ENCODE measurements at places on chromosomes 6 and 20.
A peak's percentile ranks its signal among the peaks of the same experiment; 100 is the strongest.

DNA sequence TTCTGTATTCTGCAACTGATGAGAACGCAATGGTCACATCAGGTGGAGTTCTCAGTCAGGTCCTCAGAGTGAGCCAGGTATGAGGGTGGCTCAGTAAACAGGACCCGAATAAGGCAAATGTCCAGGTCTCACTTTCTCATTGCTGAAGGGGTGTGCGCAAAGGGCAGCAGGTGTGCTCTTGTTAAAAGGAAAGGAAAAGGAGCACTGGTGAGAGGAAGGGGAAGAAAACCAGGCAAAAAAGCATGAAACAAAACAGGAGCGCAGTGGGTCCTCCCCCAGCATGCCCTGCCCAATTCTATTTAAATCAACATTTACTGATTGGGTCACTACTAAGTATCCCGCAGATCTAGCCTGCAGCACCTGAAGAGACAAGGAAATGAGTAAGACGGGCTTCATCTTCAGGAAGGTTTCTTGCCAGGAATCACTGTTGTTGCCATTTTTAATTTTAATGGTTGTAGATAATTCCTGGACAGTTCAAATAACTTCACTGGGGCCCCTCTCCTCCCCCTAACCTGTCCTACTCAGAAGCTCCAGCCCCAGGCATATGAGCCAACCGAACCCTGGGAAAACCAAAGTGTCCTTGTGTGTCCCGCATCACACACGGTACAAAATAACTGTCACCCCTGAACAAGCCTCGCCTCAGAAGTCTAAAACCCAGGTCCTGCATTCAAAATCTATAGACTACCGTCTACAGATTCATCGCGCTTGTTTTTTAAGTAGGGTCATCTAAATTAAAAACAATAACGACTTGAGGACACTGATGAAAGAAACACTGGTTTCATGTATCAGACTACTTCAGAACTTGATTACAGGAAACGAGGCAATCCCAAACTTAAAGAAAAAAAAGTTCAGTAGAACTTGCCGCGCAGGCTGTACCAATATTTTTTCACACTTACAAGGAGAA, 980 bp downstream of the MBOAT1 start:
- no peak for DNase-seq

- DNase-seq = no peak
These were observed 198.2 kb downstream of the WDR27 start for GRCh38 chr6:169503422-169504152.

- no peak for DNase-seq
These were observed 39.0 kb downstream of the SLC23A2 start for GRCh38 chr20:4962241-4962855.

DNA sequence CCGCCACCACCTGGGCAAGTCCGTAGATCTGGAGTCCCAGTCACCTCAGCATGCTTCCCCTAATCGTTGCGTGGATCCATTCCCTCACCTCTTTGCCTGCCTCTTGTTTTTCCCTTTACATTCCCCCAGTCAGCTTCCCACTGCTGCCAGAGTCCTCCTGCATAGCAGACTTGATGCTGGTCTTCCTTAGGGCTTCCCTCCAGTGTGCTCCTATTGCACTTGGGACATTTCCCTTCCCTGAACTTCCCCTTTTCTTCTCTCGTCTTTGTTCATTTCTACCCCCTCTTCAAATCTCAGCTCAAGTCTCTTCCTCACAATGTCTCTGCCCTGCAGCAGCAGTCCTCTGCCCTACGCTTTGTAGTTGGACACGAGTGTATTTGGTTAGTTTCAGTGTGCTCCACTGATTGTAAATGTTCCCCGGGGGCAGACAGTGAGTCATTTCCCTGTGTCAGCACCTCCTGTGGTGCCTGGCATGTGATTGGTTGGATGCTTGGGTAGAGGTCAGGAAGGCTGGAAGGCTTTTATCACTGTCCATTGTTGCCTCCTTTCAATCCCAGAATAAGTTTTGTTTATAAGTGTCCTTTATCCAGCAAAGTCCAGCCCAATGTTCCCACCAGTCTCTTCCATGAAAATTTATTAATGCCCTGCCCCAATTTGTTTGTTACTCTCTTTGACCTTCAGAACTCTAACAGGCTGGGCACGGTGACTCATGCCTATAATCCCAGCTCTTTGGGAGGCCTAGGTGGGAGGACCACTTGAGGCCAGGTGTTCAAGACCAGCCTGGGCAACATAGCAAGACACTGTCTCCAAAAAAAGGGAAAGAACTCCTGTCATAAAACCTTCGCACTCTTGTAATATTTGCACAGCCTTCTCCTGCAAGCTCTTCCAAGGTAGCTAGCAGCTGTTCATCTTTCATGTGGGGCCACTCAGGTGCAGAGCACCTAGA, 38.3 kb downstream of the FAM120B start:
- DNase-seq = no peak

GRCh38 chr6:37050045-37050853, 44.8 kb downstream of the FGD2 start:
- DNase-seq = peak; percentile 94

DNA sequence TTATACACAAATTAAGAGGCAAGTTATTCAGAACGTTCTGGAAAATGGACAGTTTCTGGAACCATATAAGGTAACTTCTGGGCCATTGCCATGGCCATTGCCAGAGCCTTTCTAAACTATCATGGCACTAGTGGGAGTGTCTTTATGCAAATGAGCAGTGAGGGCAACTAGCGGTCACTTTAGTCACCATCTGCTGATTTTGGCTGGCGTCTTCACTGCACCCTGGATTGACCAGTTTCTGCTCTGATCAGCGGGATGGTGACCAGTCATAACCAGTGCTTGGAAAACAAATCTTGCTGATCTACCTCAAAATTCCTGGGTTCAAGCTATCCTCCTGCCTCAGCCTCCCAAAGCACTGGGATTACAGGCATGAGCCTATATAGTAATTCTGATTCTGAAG, 7.3 kb upstream of the SNTA1 start:
- DNase-seq = no peak

- DNase-seq = no peak
These were observed 441.0 kb downstream of the KIF16B start for GRCh38 chr20:16132036-16132798.

DNA sequence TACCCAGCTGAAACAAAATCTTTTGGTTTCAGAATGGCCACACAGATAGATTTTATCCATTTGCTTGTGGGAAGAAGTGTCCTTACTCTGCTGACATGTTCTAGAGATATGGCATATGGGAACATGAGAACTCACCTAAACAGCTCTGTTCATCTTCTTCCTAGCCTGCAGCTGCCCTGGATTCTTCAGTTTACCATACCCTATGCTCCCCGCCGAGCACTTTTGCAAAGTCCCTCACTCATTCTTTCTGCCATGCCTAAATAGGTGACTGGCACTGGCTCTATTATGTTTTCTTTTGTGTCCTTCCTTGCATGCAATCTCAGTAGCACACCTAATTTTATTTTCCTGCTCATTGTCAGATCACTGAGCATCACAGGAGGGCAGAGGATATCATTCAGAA, 293.7 kb upstream of the RSPO3 start:
- no peak for DNase-seq

- DNase-seq = no peak
These were observed 474.1 kb upstream of the BTBD3 start for GRCh38 chr20:11443382-11444119.

GRCh38 chr6:16130437-16130891, 1.6 kb downstream of the MYLIP start:
- no peak for DNase-seq

DNA sequence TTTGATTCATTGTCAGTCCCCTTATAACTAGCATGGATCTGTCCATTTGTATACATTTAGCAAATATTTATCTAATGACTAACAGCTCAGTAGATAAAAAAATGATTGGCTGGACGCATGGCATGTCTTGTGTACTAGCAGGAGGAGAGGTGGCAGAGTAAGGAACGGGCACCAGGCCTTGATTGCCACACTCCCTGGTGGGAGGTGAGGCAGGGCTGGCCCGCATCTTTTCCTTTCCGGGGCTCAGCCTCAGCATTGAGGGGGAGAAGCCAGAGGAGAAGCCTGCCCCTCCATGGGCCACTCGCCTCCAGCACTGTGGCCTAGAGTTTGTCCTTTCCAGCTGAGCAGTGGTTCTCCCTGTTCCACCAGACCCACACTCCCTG, 84.9 kb upstream of the TMEM181 start:
- DNase-seq = no peak

DNA sequence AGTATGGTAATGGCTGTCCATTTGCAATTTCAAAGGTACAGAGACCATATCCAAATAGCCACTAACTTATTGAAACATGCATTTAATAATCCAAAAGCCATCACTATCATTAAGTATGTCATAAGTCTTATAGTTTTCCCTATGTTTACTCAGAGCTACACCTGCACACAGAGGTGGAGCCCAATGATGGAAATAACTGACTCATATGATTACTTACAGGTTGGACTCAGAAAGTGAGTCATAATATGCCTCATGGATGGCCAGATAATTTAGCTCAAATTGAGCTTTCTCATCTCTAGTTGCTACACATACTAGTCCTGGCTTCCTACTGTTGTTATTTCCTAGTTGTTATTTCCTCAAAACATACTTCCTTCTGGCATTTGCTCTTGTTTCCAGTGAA, 104.4 kb upstream of the KHDRBS2 start:
- no peak for DNase-seq

DNA sequence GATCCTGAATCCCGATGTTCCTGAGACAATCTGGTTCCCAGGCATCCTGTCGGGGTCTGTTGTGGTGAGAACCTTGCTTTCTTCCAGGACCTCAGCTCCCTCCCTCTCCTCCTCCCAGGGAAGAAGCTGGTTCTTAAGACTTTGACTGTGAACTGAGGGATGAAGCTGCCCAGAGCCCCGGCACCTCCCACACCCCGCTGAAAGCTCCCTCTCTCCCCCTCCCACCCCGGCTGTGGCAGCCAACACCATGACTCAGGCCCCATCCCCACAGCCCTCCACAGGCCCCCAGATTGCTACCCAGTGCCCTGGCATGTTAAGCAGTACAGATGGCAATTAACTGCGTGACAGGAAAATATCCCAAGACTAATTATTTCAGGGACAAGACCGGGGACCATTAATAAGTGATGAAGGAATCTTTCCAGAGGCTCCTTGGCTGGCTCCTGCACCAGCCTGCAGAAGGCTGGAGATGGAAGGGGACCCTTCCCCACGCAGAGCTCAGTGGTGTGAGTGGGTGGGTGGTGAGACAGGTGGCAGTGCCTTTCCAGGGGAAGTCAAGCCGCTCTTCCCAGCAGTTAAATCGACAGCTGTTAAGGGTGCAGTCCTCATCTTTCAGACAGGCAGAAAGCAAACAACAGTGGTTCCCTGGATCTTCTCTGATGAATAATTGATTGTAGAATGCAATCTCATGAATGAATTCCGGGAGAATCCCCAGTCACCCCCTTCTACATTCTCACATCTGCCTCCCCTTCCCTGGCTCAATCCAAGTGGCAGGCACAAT, 237.9 kb downstream of the LRFN2 start:
- DNase-seq = no peak

GRCh38 chr6:156780102-156780641, 3.0 kb downstream of the ARID1B start:
- no peak for DNase-seq

GRCh38 chr6:38080360-38080759, 260.8 kb downstream of the ZFAND3 start:
- no peak for DNase-seq

GRCh38 chr20:32387252-32387651, 29.1 kb downstream of the ASXL1 start:
- no peak for DNase-seq

- DNase-seq = no peak
These were observed 119.5 kb downstream of the CDC5L start for GRCh38 chr6:44507014-44507413.

DNA sequence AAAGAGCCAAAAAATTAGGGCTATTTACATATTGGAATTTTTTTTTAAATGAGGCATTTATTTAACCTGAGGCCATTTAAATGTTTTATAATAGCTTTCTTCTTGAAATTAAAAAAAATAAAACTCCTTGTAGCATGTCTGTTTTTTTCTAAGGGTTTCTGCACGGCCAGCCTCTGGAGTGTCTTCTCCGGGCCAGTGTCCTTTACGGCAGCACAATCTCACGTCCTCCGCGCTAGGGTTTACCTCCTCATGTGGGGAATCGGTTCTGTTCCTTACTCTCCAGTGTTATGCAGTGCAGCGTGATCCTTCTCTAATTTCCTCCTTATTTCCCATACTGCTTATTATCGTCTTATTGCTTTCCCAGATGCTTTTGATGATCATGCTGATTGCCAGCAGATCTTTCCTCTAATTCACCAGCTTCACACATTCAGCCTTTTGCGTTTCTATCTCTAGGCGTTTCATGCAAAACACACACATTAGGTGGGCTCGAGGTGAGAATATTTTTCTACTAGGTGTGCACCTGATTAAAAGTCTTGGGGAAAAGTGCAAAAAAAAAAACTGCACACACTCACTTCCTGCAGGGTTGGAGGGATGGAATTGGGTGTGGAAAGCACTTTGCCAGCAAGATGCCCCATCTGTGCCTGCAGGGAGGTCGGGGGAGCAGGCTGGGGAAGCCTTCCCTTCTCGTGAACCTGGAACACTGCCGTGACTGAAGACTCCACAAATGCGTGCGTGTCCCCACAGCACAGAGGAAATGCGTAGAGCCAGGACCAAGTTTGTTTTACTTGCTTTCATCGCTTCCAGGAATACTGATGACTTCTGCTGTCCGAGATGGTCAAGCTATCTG, 56.1 kb downstream of the PSMG4 start:
- no peak for DNase-seq

Measured in CMK (cell line).